Adrenal gland (tissue), 19 donors: ENCODE measurements at places on chromosomes 11 and 22. TPM values are rescaled to one million over a fixed set of nuclear protein-coding genes. Genes with fewer than 3 reads are reported as not detected.

The PRDX5 gene
- polyA plus RNA-seq: 713 TPM

The PKNOX2 gene
- 2.7 TPM for polyA plus RNA-seq

The GPHA2 gene
- not detected for polyA plus RNA-seq

The MUC5AC gene
- not detected for polyA plus RNA-seq

The NCF4 gene
- polyA plus RNA-seq: 5.3 TPM

The ABCC8 gene
- 216 TPM for polyA plus RNA-seq
